ENCODE measurements at places on chromosomes 2 and 18.

DNA sequence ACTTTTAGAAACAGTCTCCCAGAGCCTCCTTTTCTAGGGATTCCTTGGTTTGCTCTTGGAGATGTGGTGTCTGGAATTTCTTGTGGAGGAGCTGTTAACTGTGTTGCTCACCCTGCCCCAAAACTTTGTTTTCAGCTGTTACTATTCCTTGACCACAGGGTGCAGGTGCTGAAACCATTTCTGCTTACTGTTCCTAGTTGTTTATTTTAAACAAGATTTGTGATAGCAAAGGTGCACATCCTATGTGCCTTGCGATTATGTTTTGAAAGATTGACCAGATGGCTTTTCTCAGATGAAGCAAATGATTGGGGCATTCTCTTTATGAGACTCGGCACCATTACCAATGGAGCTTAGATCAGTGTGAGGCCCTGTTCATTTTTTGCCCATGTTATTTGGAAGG lies 111.2 kb downstream of the RAB3GAP1 start:
- no peak for DNase-seq

DNA sequence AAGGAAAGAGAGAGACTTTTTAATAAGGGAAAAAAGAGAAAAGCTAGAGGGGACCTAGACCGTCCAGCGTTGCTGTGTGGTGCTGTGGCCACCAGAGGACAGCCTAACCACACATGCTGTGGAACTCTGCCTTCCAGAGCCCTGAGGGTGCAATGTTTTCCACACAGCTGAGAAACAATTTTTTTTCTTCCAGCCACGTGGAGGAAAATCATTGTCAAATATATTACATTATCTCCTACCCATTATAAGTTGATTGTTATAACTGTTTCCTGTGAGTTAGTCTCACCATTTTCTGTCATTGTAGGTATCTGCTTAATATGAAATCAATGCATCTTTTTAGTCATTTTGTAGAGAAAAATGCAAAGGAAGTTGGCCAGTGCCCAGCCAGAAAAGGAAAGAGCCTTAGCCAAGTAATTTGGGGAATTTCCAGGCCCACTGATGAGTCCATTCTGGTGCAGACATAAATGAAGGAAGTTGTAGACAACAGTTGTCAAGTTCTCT lies 5.9 kb upstream of the MRPL19 start:
- no peak for DNase-seq

DNA sequence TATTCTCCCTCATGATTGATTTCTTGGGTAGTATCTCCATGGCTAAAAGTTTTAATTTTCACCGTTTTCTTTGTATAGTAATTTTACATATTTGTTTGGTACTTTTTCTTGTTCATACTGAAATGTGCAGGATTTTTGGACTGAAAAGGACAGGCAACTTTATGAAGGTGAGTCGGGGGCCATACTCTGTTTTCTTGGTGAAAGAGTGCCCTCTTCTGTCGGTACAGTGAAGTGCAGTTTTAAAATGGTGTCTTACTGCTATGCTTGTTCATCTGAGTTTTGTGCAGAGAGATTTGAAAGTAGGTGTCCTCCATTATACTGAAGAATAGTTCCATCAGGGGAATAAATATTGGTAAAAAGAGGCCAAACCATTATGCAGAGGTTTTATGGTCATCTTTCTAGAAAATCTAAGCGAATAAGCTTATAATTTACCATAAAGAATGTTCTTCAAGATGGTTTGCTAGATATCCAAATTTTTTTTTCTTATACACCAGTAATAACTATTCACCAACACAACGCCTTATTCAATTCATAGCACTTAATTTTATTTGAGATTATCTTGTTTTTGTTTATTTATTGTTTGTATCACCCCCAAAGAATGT lies 8.7 kb upstream of the SERPINB13 start:
- DNase-seq: no peak

DNA sequence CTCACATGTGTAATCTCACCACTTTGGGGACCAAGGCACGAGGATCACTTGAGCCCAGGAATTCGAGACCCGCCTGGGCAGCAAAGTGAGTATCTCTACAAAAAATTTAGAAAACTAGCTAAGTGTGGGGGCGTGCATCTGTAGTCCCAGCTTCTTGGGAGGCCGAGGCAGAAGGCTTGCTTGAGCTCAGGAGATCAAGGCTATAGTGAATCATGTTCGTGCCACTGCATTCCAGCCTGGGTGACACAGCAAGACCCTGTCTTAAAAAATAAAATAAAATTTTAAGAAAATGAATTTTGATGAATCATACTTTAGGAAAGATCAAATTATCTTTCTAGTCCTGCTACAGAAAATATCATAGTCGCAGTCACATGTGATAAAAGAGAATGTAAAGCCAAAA lies 46.9 kb downstream of the CABYR start:
- no peak for DNase-seq

DNA sequence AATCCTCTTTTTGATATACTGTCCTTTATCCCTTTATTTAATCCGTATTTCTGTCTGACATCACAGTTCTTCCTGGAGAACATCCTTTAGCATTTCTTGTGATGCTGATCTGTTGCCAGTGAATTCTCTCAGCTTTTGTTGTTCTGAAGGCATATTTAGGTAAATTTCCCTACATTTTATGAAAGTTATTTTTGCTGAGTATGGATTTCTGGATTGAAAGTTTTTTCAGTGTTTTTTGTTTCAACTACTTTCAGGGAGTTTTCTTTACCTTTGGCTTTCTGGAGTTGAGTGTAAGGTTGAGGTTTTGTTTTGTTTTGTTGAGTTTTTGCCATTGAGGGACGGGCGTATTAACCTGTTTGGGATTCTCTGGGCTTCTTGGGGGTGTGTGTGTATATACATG lies 22.5 kb downstream of the SNTG2 start:
- no peak for DNase-seq

DNA sequence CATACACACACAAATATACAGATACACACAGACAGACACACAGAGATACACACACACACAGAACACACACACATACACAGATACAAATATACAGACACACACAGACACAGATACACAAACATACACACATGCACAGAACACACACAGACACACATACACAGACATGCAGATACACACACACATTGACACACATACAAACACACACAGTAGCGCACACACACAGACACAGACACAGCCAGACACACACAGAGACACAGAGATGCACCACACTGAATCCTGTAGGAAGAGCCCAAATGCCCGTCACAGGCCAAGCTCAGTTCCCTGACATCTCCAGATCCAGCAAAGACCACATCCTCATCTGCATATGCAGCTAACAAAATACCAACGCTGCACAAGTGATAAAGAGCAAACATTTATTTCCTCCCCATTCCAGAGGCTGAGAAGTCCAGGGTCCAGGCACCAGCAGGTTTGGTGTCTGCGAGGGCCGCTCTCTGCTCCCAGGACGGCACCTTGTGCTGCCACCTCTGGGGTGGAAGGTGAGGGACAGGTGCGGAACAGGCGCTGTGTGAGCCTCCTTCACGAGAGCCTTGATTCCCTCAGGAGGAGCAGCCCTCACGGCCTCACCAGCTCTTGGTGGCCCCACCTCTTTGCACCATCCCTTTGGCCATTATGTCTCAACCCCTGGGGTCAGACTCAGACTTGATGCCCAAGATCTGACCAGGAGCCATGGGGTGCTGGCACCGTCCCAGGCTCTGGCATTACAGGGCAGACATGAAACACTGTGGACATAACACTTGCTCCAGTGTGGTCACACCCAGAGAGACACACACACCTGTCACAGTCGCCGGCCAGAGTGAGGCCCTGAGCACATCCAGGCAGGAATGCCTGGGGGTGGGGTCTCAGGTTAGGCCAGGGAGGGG lies 108.7 kb downstream of the NDUFA10 start:
- peak; percentile 63 for DNase-seq

DNA sequence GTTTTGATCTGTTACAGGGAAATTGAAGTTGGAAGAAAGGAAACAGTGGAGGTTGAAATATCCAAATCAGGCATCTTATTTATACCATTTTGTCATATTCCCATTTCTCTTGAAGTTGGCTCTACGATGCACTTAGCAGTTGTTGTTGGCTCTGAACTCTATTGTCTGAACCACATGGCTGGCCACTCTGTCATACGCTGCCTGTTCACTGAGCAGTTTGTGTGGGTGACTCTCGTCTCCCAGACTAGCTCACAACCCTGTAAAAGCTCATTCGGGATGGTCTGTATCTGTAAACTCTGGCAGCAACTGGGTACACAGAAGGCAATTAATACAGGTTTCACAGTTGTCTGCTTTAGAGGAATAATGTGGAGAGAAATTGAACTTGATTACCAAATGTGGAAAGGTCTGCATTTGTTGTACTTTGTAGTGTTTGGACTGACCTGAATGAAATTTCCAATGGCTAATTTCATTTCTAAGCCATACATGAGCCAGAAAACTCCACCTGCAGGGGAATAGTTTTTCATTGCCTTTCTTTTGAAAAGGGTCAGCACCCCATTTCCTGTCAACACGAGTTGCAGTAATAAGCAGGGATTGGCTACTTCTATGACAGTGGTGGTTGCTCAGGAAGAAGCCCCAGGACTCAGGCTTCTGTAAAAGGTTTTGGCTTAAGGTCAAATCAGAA lies 378.2 kb downstream of the OSR1 start:
- no peak for DNase-seq

DNA sequence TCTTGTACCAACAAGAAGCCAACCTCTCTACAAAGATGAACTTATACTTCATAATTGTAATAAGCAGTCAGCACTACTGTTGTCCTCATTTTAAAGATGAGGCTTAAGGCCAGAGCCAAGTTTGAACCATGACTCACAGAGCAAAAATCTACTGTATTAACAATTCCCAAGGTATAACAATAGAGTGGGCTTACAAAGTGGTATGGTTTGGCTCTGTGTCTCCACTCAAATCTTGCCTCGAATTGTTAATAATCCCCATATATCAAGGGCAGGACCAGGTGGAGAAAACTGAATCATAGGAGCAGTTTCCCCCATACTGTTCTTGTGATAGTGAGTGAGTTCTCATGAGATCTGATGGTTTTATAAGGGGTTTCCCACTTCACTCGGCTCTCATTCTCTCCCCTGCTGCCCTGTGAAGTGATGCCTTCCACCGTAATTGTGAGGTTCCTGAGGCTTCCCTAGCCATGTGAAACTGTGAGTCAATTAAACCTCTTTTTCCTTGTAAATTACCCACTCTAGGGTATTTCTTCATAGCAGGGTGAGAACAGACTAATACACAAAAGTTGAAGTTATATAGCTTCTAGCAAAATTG lies 19.5 kb downstream of the MRPL44 start:
- no peak for DNase-seq
